Upper lobe of left lung (tissue), 6 donors: ENCODE measurements at places on chromosomes 2 and 18. TPM values are rescaled to one million over a fixed set of nuclear protein-coding genes. Genes with fewer than 3 reads are reported as not detected.

DNA sequence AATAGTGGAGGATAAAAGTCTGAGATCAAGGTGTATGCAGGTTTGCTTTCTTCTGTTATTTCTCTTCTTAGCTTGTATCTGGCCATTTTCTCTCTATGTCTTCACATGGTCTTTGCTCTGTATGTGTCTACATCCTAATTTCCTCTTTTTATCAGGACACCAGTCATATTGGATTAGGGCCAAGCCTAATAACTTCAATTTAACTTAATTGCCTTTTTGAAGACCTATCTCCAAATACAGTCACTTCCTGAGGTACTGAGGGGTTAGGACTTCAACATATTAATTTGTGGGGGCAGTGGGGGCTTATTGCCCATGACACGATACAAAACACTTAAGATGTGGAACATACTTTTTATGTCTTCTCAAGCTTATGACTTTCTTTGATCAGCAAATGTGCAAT is 632.9 kb upstream of the CELF4 start:
- H3K27me3 ChIP-seq: no peaks in the 10 kb centered on the region
- no peaks in the 10 kb centered on the region for H3K4me1 ChIP-seq
- no peaks in the 10 kb centered on the region for H3K36me3 ChIP-seq
- H3K4me3 ChIP-seq: no peak overlapping the region
- DNase-seq: no peak

DNA sequence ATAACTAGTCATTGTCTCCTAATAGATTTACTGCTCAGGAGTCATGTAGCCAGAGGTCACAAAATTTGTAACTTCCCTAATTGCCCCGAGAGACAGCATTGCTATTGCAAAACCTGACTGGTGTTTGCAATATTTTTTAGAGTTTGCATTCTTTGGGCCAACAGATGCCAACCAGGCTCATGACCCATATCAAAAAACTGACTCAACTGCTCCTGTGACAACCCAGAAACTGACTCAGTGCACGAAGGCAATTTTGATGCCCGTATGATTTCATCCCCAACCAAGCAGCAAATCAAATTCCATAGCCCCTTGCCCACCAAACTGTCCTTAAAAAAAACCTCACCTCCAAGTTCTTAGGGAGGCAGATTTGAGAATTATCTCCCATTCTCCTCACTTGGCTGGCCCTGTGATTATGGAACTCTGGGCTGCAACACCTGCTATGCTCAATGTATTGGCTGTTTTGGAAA is 951.3 kb downstream of the TSN start:
- H3K4me3 ChIP-seq: no peak overlapping the region
- H3K36me3 ChIP-seq: no peaks in the 10 kb centered on the region
- no peak for DNase-seq
- no peak overlapping the region for H3K27ac ChIP-seq
- no peaks in the 10 kb centered on the region for H3K27me3 ChIP-seq

- H3K4me3 ChIP-seq: no peak overlapping the region
- H3K4me1 ChIP-seq: no peaks in the 10 kb centered on the region
- H3K27ac ChIP-seq: no peak overlapping the region
These were observed 35.3 kb downstream of the MROH2A start for GRCh38 chr2:233813236-233814055.

GRCh38 chr2:8577573-8577972 is 104.3 kb upstream of the ID2 start:
- no peak overlapping the region for H3K4me3 ChIP-seq
- H3K27ac ChIP-seq: no peak overlapping the region
- H3K27me3 ChIP-seq: no peaks in the 10 kb centered on the region
- H3K36me3 ChIP-seq: no peaks in the 10 kb centered on the region

DNA sequence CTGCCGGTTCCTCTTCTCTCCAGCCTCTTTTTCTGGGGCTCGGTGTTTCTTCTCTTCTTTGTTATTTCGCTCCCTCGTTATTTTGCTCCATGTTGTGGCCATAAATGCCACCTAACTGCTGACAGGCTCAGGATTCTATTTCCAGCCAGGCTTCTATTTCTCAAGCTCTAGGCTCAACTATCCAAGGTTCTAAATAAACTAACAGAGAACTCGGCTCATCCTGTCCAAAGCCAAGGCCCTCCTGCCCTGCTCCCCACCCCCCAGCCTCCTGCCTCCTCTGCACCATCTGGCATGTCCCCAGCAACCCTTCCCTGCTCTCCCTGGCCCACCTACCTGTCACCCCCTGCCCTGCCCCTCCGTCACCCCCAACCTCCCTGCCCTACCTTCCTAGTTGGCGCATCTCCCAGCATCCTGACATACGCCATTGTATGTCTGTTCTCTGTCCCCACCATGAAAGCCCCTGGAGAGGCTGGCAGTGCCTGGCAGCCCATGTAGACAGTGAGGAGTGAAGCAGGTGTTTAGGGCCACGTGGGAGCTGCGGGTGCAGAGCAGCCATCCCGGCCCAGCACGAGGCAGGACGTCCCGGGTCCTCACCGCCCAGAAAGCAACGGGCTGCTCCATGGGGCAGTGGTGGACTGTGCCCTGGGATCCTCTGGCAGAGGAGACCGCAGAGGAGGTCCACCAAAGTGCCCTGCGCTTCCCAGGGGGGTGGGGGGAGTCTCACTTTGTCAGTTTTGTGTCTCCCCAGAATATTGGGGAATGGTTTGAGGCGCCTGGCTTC is 186.9 kb downstream of the TWIST2 start:
- H3K4me1 ChIP-seq: no peaks in the 10 kb centered on the region
- DNase-seq: no peak
- H3K4me3 ChIP-seq: no peak overlapping the region
- no peaks in the 10 kb centered on the region for H3K27me3 ChIP-seq

GRCh38 chr18:3094338-3094684 is 81.4 kb upstream of the LPIN2 start:
- no peaks in the 10 kb centered on the region for H3K36me3 ChIP-seq
- H3K4me1 ChIP-seq: no peaks in the 10 kb centered on the region
- no peak for DNase-seq
- no peak overlapping the region for H3K4me3 ChIP-seq
- H3K27ac ChIP-seq: no peak overlapping the region

GRCh38 chr2:121638333-121638732 is 10.9 kb downstream of the CLASP1 start:
- no peak for DNase-seq
- no peak overlapping the region for H3K4me3 ChIP-seq
- H3K36me3 ChIP-seq: no peaks in the 10 kb centered on the region

DNA sequence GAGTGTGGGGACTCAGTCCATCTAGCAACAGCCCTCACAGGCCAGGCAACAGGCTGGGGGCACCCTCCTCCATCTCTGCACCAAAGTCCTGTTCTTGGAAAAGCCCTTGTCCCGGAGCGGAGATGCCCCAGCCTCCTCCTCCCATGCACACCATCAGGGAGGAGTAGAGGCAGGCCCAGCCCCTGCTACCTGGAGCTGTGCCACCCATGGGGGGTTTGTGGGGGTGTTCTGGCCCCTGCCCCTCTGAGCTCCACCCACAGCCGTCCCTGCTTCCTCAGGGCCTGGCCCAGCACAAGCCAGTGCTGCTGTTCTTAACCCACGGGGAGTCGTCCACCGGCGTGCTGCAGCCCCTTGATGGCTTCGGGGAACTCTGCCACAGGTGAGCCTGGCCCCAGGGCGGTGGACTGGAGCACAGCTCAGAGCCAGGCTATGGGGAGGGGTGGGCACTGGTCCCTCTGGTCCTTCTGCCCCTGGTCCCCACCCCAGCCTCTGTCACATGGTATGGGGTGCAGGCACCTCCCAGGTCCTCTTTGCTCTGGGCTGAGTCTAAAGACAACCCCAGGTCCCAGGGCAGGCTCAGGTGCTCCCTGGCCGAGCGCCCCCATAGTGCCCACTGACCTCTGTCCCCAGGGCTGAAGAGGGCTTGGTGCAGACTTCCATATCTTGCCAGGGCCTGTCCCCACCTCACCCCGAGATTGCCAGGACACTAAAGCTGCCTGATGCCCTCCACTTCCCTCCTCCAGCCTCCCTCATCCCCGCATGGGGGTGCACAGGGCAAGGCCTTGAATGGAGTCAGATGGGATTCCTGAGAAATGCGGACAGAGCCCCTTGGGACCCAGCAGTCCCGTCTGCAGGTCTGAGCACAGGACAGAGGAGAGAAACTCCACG is 2.7 kb downstream of the AGXT start:
- H3K27me3 ChIP-seq: no peaks in the 10 kb centered on the region
- H3K4me3 ChIP-seq: no peak overlapping the region
- DNase-seq: peak; percentile 53
- no peaks in the 10 kb centered on the region for H3K36me3 ChIP-seq
- H3K27ac ChIP-seq: no peak overlapping the region

DNA sequence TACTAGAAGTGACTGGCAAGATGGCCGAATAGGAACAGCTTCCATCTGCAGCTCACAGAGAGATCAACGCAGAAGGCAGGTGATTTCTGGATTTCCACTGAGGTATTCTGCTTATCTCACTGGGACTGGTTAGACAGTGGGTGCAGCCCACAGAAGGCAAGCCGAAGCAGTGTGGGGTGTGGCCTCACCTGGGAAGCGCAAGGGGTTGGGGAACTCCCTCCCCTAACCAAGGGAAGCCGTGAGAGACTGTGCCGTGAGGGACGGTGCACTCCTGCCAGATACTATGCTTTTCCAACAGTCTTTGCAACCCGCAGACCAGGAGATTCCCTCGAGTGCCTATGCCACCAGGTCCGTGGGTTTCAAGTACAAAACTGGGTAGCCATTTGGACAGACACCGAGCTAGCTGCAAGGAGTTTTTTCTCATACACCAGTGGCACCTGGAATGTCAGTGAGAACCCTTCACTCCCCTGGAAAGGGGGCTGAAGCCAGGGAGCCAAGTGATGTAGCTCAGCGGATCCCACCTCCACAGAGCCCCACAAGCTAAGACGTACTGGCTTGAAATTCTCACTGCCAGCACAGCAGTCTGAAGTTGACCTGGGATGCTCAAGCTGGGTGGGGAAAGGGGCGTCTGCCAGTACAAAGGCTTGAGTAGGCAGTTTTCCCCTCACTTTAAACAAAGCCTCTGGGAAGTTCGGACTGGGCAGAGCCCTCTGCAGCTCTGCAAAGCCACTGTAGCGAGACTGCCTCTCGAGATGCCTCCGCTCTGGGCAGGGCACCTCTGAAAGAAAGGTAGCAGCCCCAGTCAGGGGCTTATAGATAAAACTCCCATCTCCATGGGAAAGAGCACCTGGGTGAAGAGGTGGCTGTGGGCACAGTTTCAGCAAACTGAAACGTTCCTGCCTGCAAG is 40.1 kb downstream of the PLEK start:
- H3K4me3 ChIP-seq: no peak overlapping the region
- no peaks in the 10 kb centered on the region for H3K36me3 ChIP-seq
- no peak for DNase-seq
- H3K27ac ChIP-seq: no peak overlapping the region

DNA sequence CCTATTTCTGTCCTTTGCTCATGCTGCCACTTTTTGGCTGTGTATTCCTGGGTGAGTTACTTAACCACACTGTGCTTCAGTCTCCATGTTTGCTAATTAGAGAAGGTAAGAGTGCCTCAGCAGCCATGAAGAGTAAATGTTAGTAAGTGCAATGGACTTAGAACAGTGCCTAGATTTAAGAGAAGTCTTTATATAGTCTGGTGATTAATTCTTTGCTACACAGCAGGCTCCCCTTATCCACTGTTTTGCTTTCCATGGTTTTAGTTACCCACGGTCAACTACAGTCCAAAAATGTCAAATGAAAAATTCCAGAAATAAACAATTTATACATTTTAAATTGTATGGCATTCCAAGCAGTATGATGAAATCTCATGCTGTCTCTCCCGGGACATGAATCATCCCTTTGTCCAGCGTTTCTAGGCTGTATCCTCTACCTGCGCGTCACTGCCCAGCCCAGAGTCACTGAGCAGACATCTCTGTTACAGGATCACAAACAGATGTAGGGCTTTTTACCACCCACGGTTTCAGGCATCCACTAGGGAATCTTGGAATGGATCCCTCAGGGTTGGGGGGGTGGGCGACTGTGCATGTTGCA is 91.0 kb downstream of the CTIF start:
- no peaks in the 10 kb centered on the region for H3K4me1 ChIP-seq
- no peak overlapping the region for H3K4me3 ChIP-seq
- no peak for DNase-seq
- no peak overlapping the region for H3K27ac ChIP-seq
- no peaks in the 10 kb centered on the region for H3K27me3 ChIP-seq

DNA sequence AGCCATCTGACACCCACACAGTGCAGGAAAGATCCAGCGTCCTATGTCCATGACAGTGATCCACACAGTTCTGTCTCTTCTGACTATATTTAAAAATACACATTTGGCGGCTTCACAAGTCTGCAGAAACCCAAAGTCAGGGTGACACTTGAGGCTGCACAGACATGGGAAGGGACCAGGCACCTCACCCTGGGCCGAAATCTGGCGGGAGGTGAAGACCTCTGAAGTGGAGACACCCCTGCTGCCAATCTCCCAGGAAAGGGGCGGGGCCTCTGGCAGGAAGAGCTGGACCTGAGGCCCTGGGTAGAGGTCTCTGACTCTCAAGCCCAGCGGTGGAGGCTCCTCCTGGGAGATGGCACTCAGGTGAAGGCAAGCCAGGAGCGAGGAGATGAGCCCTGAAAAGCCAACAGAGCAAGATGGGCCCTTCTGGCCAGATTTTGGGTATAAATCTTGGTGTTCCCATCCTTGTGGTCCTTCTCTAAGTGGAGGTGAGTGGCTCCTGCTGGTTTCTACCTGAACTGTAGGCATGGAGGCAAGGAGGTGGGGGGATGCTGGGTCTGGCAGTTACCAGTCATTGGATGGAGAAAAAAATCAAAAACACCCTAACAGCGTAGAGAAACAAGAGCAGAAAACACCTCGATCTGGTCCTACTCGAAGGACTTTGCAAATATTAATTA is 248.4 kb downstream of the HDAC4 start:
- H3K4me3 ChIP-seq: no peak overlapping the region
- H3K27me3 ChIP-seq: no peaks in the 10 kb centered on the region
- H3K36me3 ChIP-seq: peaks cover 76% of the 10 kb centered on the region
- DNase-seq: no peak
- no peaks in the 10 kb centered on the region for H3K4me1 ChIP-seq

The PROM2 gene
- total RNA-seq: 3.3 TPM

The TWSG1 gene
- total RNA-seq: 29.3 TPM

The MBP gene
- 87.6 TPM for total RNA-seq

The PRSS56 gene
- total RNA-seq: not detected

The ABCG5 gene
- not detected for total RNA-seq

The CXCR1 gene
- 3.1 TPM for total RNA-seq
